ENCODE measurements at places on chromosomes 3 and 15. TPM values are rescaled to one million over a fixed set of nuclear protein-coding genes. Genes with fewer than 3 reads are reported as not detected.

- no peak for DNase-seq
Observed at GRCh38 chr3:87837076-87837475, 221.7 kb downstream of the CGGBP1 start.

GRCh38 chr3:133915685-133916658 lies 20.3 kb upstream of the RAB6B start:
- no peak for DNase-seq

GRCh38 chr15:73237910-73238309 lies 130.8 kb downstream of the HCN4 start:
- DNase-seq: no peak

DNA sequence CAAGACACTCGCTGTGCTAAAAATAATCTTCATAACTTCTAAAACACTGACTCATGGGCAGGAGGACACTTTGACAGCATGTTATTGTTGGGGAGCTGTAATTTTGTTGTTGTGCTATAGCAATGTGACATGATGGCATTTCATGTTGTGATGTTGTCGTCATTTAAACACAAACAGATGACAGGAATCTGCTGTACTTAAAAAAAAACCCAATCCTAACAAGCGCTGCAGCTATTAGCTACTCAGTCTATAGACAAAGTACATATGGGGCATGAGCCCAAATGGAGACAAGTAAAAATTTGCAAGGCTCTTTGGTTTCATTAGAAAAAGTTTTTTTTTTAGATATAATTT lies 828 bp upstream of the ATOSA start:
- DNase-seq: peak; percentile 37

GRCh38 chr3:127277561-127277960 lies 10.3 kb downstream of the PRR20G start:
- DNase-seq: no peak

Gene MESP1
- total RNA-seq: 0.37 TPM

Gene MB21D2
- total RNA-seq: 5.4 TPM

DNA sequence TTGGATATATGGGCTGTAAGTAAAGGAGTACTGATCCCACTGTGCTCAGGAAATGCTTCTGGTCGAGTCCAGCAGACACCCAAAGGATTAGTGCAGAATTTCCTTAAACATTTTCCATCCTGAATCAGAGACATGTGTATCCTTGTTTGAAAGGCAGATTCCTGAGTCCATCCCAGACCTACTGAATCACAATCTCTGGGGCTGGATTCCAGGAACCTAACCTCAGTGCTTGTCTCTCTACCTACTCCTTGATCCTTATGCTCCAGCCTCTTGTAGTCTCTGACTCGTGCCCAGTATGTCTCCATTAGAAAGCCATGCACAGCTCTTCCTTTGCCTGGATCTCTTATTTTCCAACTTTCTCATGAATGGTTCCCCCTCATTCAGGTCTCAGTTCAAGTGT lies 585.8 kb downstream of the NLGN1 start:
- no peak for DNase-seq

GRCh38 chr3:17430582-17430981 lies 311.8 kb downstream of the TBC1D5 start:
- peak; percentile 73 for DNase-seq

DNA sequence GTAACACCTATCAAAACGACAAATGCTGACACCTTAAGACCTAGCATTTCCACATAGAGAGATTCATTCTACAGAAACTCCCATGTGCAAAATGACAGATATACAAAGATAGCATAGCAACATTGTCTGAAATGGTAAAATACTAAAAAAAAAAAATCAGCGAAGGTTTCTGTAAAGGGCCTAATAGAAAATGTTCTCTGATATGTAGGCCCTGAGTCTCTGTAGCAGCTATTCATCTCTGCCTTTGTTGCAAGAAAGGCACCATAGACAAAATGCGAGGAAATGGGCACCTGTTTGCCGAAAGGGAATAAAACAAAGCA lies 631 bp upstream of the MFGE8 start:
- DNase-seq: no peak

Gene AMIGO3
- total RNA-seq: 0.25 TPM

DNA sequence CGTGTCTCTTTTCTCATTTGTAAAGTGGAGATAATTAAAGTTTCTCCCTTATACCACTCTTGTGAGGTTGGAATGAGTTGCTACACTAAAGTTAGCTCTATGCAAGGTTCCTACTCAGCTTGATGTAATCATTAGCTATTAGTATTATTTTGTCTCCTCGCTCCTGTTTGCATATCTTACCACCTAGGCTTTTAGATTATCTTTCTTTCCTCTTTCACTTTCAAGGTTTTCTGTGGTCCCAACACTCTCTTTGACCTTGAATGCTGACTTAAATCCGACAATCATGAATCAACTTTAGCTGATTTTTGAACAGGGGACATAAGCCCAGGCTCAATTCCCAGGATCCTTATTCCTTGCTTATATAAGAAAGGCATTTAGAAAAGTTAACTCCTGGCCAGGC lies 769.7 kb upstream of the GRM7 start:
- DNase-seq: no peak

DNA sequence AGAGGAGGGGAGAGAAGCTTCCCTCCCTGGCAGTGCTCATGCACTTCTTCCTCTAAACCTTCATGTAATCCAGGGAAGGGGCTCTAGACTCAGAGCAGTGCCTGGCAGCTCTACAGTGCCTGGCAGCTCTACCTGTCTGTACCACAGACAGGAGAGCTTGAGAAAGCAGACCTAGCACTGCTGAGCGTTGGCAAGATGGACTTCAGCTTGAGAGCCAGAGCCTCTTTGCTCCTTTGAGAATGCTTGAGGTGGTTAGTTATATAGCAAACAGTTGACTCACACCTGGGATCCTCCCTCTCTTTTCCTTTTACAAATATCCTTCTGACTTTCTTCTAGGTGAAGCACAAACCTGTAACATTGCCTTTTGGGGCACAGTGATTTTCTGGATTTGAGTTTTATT lies 20.9 kb downstream of the FBXO22 start:
- DNase-seq: no peak

- DNase-seq: no peak
Observed at GRCh38 chr3:133914839-133915600, 19.3 kb upstream of the RAB6B start.

Gene ZNF80
- not detected for total RNA-seq

DNA sequence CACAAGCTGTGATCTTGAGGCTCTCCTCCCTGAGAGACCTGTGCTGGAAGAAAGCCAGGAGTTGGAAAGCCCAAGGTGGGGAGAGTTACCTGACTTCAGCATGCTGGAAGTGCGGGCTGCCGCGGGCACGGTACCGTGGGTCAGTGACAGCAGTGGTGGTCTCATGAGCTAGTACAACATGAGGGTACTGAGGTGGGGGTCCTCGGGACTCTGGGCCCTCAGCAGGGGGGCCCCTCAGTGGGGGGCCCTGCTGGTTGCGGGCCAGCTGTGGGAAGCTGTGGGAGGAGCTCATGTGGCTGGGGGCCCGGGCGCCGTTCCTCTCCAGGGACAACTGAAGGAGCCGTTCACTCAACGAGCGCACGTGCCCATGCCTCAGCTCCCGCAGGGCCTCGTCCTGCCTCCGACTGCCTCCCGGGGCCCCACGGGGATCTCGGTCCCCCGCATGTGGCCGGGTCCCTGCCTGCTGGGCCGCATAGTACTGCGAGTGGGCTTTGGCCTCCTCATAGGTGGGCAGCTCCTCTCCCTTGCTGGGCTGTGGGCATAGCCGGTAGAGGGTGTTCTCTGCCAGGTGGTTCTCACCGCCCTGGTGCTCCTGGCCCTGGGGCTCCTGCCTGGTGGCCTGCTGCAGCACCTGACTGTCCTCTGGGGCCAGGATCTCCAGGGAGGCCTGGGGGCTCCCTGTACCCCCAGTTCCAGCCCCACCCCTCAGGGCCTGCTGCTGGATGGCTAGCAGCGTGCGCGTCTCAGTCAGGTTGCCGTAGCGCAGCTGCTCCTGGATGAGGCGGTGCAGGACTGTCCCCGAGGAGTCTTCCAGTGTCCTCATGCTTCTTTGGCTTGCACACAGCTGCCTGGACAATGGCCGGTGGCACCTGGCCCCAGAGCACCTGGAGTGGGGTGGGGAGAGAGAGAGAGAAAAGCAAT lies 3.4 kb downstream of the AMOTL2 start:
- DNase-seq: no peak

Gene P2RY13
- total RNA-seq: 5.7 TPM

Gene B2M
- total RNA-seq: 4,787 TPM

DNA sequence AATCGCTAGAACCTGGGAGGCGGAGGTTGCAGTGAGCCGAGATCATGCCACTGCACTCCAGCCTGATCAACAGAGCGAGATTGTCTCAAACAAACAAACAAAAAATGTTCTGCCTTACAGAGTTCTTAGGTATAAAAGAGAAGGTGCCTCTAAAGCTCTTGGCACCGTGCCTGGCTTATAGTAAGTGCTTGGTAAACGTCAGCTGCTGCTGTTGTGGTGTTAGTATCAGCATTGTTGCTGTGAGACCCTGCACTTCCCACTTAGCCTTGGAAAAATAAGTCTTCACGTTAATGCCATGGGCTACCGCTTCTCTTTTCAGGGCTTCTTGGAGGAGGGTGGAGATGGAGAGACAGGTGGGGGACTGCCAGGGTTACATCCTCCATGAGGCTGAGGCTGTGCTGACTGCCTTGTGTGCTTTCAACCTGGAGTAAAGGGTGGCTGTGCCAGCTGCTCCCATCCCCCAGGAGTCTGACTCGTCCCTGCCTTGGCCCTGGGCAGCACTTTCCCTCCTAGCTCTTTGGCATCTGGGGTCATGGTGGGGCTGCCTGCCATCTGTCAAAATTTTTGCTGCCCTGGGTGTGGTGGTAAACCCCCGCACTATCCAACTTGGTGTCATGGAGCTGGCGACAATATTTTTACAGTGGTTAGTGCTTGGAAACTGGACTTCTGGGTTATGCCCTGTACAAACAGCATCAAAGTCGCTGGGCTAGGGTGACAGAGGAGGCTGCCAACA lies 17.8 kb downstream of the FLNB start:
- DNase-seq: peak; percentile 83

DNA sequence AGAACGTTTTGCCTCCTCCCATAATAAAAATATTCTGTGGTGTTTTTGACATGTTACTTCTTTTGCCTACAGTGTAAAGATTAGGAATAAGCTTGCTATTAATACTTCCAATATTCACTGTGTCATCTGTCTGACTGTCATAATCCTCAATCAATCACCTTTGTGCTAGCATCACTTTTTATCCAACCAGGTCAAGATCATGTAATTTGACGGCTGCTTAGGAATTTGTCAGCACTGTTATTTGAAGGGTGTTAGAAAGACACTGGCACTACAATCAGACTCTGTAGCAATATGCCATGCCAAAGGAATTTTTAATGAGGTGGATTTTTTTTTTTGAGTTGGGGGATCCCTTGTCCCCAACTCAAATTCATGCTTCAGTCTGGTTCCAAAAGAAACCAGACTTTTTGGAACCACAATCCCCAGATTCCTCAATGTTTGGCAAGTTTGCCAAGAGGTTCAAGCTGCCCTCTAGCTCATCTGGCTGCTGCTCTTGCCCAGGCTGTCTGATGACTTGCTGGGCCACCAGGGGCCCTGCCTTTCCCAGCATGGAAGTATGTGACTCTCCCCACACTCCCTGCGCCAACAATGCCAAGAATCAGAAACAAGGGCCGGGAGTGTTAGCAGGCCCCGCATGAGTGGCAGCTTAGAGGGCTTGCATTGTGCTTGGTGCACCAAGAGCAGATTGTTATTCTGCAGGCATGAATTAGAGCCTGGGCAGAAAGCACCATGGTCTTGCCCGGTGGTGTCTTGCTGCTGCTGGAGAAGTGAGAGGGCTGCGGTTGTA lies 58.6 kb upstream of the TSC22D2 start:
- DNase-seq: no peak

Gene HACD2
- total RNA-seq: 40.7 TPM

GRCh38 chr3:132461544-132461943 lies 44.2 kb downstream of the DNAJC13 start:
- no peak for DNase-seq

DNA sequence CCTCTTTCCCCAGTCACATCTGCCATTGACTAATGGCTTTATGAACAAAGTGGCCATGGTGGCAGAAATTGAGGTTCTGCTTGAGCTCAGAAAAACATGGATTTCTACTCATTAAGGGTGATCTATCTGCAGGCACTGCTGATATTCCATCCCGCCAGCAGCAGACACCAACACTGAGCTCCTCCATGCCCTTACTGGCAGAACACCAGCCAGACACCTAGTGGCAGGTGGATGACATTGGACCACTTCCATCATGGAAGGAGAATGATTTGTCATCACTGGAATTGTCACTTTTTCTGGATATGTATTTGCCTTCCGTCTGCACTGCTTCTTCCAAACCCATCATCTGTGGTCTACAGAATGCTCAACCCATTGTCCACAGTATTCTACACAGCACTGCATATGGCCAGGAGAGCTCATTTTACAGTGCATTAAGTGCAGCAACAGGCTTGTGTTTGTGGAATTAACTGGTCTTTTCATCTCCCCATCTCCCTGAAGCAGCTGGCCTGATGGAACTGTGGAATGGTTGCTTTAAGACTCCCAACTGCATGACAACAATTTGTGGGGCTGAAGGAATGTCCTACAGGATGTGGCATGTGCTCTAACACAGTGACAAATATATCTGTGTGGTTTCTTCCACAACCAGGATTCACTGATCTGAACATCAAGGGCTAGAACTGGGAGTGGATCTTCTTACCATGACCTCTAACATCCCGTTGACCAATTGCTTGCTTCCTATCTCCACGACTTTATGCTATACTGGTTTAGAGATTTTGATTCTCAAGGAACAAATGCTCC lies 103.4 kb downstream of the WNT7A start:
- no peak for DNase-seq

Gene CCDC13
- 4.4 TPM for total RNA-seq

- DNase-seq: no peak
Observed at GRCh38 chr15:67979281-67979680, 74.8 kb upstream of the PIAS1 start.

DNA sequence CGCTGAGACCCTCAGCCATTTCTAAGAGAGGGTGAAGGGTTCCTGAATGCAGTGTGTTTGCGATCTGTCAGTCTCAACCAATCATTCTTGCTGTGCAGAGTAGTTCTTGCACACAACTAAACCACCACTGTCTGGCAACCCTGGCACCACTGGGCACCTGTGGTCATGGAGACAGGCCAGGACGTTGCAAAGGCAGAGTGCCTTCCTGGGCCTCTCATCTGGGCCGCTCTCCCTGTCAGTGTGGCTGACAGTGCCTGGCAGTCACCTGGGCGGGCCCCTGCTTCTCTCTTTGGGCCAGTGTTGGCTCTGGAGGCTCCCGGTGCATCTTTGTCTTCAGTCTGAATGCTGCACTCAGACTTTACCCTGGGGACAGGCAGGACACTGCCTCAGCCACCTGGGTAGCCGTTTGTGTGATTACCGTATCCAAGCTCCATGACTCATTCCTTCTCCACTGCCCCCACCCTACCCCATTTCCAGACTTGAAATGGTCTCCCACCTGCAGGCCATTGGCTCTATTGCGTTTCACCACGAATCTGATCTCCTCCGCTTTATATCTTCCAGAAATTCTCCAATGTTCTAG lies 104.6 kb upstream of the KLF13 start:
- DNase-seq: no peak
